Activated CD4-positive, alpha-beta T cell treated with anti-CD3 and anti-CD28 coated beads, Interleukin-2, amount 10 ng/mL, durations not matched to agents 24 days and 14 days (primary cell): ENCODE measurements at places on chromosomes 7 and 10. TPM values are rescaled to one million over a fixed set of nuclear protein-coding genes. Genes with fewer than 3 reads are reported as not detected.

Gene AFAP1L2
- 3.6 and 3.9 TPM in 2 replicates for total RNA-seq

Gene GPAM
- 8.6 and 9.8 TPM in 2 replicates for total RNA-seq

Gene PSMA2
- 202 and 209 TPM in 2 replicates for total RNA-seq

Gene SMO
- 0.28 and 0.37 TPM in 2 replicates for total RNA-seq

Gene SNX10
- 40.1 and 42.1 TPM in 2 replicates for total RNA-seq

Gene LGI1
- not detected in 2 replicates for total RNA-seq

Gene BTAF1
- 63.9 and 67.1 TPM in 2 replicates for total RNA-seq

Gene NPY4R
- not detected in 2 replicates for total RNA-seq

Gene CDC14C
- not detected in 2 replicates for total RNA-seq

Gene CCDC172
- total RNA-seq = not detected in 2 replicates

Gene GPC2
- 6.3 and 7.9 TPM in 2 replicates for total RNA-seq

Gene CASTOR2
- 4.8 and 5.3 TPM in 2 replicates for total RNA-seq

Gene RBM33
- 77.2 and 79.5 TPM in 2 replicates for total RNA-seq

Gene ZP3
- 7.4 and 7.5 TPM in 2 replicates for total RNA-seq

Gene ZNF488
- total RNA-seq = 0.07 TPM in 1 of 2 replicates, not detected in the other

Gene DGKB
- not detected in 2 replicates for total RNA-seq

Gene RASSF4
- total RNA-seq = 1.3 and 1.5 TPM in 2 replicates

Gene AKR1D1
- total RNA-seq = not detected in 2 replicates

Gene GRM3
- total RNA-seq = not detected in 2 replicates

Gene LRRC61
- total RNA-seq = 26.8 and 27.5 TPM in 2 replicates

GRCh38 chr7:105638902-105639495 is 57.7 kb upstream of the EFCAB10 start:
- DNase-seq = no peak

DNA sequence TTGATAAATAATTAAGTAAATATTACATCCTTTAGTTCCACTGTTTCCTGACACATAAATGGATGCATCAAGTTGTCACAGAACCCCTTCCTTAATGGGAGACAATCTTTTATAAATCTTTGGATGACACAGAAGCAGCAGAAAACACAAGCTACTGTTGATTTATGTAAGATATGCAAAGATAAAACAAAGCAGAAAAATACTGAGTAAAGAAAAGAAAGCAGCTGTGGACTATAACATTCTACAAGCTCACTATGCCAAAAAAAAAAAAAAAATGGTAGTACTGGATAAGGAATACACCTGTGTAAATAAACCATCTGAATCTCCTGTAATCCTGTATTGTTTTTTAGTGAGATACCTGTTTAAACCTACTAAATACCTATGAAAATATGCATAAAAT is 92.0 kb upstream of the FAM180A start:
- DNase-seq = no peak

- no peak for DNase-seq
These were observed 49.2 kb downstream of the IQUB start for GRCh38 chr7:123485187-123485586.

DNA sequence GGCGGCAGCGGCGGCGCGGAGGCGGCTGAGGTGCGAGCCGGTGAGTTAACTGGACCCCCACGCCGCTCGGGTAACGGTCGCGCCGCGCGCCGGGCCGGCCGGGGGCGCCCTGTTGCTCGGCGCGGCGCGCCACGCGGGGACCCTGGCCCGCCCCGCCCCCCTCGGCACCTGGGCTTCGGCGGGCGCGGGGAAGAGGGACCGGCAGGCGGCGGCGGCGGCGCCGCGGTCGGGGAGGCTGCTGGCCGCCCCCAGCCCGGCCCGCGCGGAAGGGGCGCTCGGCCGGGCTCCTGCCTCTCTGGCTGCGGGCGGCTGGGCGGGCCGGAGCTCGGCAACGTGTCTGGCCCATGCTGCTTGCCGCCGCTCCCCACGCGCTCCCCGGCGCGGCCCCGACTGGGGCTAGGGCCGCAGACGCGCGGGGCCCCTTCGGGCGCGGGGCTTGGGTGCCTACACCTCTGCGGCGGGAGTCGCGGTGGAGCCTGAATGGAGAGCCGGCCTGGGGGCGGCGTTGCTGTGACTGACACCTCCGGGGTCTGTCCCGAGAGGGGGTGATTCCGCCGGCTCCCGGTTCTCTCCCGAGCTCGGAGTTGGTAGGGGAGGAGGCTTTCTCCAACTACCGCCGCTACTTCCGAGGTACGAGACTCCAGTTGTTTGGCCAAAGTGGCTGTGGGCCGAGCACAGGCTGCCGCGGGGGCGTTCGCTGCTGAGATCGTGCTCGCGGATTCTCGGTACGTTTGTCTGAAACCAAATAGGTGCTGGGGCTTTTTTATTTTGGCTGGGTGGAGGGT is 494 bp downstream of the PALS2 start:
- DNase-seq = peak; percentile 83

GRCh38 chr10:61763778-61764177 is 101.0 kb downstream of the CABCOCO1 start:
- DNase-seq = no peak

DNA sequence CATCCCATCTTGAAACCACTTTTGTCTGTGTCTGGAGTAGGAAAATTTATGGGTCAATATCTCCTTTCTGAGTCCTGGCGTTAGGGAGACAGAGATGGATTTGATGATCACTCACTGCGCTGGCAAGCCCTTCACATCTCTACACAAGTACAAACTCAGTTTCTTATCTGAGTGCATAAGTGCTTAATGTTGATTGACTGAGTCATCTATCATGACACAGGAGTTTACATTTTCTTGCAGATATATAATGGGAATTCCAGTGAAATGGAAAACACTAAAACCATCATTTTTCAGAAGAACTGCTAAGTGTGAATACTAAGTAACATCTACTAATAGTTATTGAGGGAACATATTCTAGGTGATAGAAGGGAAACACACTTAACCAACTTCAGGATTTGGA is 763.9 kb upstream of the COBL start:
- no peak for DNase-seq

- DNase-seq = no peak
These were observed 35.8 kb downstream of the RASGEF1A start for GRCh38 chr10:43230909-43231522.

DNA sequence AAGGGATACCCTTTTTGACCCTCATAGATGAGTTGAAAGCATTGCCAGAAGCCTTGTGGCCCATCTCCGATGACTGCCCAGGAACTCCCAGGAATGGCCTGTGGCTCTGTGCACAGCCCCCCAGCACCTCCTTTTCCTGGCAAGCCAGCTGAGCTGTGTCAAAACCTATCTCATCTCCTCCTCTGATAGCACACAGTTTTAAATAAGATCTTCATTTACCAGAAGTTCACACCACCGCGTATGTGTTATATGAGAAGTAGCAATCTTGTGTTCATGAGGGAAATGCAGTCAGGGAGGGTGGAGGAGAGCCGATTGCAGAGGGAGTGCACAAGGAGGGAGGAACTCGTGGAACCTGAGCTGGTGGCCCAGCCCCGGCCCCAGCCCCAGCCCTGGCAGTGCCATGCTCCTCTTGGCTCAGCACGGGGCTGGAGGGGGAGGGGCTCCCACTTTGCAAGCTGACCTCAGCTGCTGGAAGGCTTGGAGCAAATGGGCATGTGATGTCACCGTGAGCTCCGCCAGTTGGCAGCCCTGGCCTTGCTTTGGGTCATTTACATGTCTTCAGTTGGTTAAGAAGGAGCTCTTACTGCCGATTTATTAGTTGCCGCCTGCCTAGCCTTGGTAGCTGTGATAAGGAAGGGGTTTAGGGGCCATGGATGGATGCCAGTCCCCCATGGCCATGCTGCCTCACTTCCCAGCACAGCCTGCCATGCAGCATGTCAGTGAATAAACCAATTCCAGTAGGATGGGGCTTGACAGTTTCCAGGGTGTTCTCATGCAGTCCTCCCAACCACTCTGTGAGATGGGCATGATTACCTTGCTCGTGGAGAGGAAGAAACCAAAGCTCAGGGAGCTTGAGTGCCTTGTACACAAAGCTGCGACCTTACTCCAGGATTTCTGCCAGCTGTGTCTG is 20.0 kb downstream of the UNC5B start:
- DNase-seq = no peak

GRCh38 chr10:62618576-62619412 is 185.7 kb upstream of the ADO start:
- DNase-seq = peak; percentile 55

DNA sequence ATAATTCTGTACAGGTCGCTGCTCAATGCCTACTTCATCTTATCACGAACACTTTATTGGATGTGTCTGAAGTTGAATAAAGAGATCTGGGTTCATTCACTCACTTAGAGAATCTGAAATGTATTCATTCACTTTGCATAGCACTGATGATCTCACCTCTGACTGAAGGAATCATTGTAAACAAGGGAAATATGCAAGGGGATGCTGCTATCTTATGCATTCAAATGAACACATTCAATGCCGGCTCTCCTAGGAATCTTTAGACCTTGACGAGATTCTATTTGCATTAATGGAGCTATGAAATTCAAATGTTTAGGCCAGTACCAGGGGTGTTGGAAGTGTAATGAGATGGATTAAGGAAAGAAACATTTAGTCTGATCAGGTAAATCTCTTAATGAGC is 200.6 kb upstream of the COBL start:
- no peak for DNase-seq

- no peak for DNase-seq
These were observed 87.7 kb upstream of the EGR2 start for GRCh38 chr10:62903828-62904227.

- DNase-seq = peak; percentile 9
These were observed 69.5 kb downstream of the NPSR1 start for GRCh38 chr7:34727464-34727995.

- DNase-seq = no peak
These were observed 173.2 kb downstream of the ZNF438 start for GRCh38 chr10:30858499-30858898.

GRCh38 chr7:136496551-136496950 is 371.9 kb upstream of the CHRM2 start:
- no peak for DNase-seq

DNA sequence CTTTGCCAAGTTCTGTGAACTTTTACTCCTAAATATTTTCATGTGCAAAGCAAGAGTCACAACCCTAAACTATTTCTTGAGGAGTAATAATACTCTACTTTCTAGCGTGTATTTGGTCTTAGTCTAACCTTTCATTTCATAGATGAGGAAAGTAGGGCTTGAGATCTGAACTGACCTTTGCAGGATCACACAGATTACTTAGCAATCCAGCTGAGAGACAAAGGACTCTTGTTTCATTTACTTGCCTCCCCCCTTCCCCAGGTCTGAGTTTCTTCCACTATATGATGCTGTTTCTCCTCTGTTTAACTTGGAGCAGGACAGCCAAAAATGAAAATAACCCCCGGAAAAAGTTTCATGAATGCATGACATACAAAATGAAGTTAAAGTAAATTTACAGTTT is 75.3 kb upstream of the PTN start:
- DNase-seq = no peak

DNA sequence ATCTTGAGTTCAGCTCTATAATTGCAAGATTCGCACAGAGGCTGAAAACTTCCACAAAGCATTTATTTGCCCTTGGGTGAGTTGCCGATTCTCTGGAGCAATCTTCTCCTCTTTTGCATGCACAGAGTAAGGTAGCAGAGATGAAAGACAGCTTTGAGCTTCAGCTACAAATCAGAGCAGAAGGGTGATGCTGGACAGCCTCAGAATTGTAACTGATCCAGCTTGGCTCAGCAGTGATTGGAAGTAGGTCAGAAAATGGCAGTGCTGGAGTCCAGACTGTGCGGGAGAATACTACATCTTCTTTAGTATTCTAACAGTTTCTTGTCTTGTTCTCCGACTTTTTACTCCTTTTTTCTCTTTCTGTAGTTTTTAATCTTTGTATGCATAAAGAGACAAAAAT is 55.4 kb upstream of the CDC14C start:
- no peak for DNase-seq

DNA sequence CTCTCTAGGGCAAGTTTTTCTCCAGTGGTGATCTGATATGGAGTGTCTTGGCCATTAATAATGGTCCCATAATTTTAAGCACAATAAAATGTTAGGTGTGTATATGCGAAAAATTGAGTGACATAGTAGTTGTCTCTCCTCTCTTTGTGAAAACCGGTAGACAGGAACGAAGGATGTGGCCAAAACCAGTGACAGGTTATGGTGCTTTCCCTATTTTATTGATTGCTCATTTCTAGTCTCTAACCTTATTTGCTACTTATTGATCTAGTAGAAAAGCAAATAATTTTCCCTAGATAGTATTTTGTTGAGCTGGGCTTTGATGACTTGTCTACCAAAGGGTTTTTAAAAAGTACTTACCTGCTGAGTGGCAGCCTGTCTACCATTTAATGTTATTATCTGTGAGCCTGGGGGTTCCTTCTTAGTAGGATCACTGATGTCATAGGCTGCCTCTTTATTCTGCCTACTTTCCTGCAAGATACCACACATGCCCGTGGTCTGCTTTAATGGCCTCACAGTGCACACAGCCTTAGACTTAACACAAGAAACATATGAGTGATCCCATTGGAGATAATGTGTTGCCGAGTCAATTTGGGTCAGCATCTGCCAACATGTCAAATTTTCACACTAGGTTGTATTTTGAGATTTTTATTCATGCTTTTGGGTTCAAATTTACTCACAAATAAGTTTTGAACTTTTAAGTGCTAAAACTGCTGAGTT is 100.0 kb downstream of the AUTS2 start:
- DNase-seq = no peak

- DNase-seq = no peak
These were observed 7.0 kb downstream of the AIMP2 start for GRCh38 chr7:6015917-6016652.

DNA sequence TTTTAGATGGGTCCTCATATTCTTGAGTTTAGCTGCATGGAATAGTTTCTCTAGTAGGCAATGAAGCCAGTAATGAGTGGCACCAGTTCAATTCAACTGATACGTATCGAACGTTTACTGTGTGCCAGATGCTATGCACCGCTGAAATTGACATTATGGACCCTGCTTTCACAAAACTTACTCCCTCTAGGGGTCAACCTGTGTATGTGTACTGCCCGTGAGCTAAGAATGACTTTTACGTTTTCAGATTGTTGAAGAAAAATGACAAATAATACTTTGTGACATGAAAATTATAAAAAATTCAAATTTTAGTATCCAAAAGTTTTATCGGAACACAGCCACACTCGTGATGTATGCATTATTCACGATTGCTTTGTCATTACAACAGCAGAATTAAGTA is 95.5 kb downstream of the ZMYND11 start:
- DNase-seq = no peak

- no peak for DNase-seq
These were observed 62.3 kb downstream of the TFPI2 start for GRCh38 chr7:93828260-93828659.
